ENCODE measurements at places on chromosomes 13 and 19.

DNA sequence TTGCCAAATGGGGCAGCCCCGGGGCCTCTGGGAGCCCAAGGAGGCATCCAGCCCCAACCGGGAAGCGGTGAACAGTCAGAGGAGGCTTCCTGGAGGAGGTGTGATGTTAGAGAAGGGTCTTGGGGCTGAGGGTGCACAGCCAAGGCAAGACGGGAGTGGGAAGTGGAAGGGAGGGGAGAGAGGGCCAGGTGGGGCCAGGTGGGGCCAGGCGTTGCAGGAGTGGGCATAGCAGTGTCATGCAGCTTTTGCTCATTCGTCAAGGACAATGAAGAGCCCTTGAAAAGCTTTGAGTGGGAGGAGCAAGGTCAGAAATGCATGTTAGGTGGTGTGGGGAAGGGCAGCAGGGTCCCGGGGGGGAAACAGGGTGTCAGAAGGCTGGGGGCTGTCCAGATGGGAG is 1.8 kb downstream of the FBN3 start:
- no peak for DNase-seq

GRCh38 chr19:12482509-12482886 is 2.1 kb downstream of the ZNF709 start:
- DNase-seq = no peak

DNA sequence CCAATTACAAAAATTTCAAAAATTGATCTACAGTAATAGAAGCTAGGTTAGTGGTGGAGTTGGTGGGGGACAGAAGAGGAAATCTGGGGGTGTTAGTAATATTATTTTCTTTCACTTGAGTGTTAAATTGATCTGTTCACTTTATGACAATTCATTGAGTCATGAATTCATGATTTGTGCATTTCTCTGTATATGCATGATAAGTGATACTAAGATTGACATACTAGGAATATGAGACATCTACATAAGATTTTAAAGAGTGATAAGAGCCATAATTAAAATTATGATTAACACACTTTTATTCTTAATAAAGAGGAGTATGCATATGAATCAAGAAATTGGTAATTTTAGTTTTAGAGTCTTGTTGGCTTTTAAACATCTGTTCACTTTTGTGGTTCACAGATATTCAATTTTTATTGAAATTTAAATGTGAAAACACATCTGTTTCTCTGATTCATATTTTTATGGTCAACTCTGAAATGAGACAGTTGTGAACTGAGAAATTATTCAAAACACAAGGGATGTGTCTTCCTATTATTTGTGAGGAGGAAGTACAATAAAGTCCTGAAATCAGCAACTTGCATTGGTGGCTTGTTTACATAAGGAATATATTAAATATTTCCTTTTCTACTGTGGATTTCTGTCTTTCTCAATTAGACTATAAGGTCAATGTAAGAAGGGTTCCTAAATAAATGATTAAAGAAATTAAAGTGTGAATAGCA is 196.5 kb downstream of the ITGBL1 start:
- DNase-seq = peak; percentile 27

DNA sequence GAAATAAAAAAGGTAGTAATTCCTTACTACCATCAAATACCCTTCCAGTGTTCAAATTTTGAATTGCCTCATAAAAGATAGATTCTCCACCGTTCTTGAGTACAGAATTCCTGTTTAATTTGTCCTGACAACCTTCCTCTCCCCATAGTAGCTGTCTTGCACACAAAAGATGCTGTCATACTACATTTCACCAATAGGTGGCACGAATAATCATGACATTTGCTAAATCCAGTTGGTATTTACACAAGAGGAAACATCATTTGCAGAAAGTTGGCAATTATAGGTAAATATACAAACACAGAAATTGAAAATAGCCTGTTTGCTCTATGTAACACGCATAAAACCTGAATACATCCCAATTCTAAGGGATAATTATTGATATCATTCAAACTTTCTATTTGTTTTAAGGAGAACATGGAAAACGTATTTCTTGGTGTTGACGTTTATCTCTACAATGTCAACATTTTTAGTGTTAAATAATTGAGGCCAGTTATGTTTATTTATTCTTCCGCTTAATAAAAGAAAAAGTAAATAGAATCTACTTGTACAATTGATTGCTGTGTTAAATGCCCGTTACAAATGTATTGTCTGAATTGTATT is 58.3 kb upstream of the CLDN10 start:
- DNase-seq = peak; percentile 73

DNA sequence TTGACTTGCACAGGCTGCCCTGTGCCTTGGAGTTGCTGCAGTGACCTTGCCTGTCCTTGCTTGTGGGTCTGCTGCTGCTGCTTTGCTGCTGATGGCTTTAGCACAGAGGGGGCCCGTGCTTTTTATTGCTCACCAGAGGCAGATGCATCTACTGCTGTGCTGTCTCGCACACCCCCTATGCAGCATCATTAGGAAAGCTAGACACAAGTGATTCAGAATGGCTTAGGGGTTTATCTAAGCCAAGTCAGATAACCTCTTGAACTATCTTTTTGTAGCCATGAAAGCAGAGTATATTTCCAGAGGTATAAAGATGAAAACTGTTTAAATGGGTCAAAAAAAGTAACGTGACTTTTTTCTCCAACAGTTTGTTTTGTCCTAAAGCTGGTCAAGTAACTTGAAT is 7.8 kb downstream of the GTF3A start:
- DNase-seq = no peak

- peak; percentile 68 for DNase-seq
Measured at GRCh38 chr13:31322026-31322425, 122.3 kb downstream of the B3GLCT start.

- peak; percentile 71 for DNase-seq
Measured at GRCh38 chr13:37701306-37701705, 102.7 kb upstream of the POSTN start.

- peak; percentile 3 for DNase-seq
Measured at GRCh38 chr13:78806457-78806856, 147.5 kb upstream of the OBI1 start.

GRCh38 chr19:45779231-45780145 is 2.8 kb downstream of the DMPK start:
- DNase-seq = peak; percentile 64

DNA sequence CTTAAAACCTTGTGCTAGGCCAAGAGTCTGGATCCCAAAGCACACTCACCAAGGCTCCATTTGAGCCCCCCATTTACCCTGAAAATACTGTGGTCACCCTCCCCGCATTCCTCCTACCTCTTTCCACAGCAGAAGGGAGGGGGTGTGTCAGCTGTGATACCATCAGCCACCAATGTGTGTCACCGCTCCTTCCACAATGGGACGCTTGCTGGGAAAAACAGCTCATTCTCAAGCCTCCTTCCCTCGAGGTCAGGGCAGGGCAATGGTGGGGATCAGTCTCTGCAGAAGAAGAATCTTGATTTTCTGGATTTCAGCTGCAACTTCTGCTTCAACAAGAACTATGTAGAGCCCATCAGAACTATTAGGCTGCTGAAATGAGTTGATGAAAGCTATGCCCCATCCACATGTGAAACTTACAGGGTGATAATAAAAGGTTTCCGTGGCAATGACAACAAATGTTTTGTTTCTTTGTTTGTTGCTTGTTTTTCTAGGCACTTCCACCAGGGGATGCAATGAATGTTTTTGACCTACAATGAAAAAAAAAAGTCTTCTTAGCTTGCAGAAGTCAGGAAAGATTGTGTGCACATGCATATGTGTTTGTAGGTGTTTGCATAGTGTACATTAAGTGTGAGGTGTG is 26.4 kb upstream of the ZNF507 start:
- no peak for DNase-seq

DNA sequence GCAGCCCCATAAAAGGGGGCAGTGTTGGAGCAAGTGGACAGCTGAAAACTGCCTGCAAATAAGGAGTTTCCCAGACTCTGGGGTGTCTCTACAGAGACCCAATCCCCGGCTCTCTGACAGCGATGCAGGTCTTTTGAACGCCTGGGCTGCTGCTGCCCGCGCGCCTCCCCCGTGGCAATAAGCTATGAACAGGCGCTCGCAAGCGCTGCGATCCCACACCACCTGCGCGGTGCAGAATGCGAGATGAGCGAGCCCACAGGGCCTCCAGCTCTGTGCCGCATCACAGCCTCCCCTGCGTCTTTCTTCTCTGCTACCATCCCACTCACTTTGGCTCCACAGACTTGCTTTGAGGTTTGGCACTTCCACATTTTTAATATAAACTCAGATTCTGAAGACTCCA is 62.3 kb downstream of the KCTD15 start:
- DNase-seq = no peak

- DNase-seq = no peak
Measured at GRCh38 chr13:51636349-51636890, 52.2 kb downstream of the WDFY2 start.

GRCh38 chr19:39401070-39401548 is 5.5 kb upstream of the ZFP36 start:
- no peak for DNase-seq

DNA sequence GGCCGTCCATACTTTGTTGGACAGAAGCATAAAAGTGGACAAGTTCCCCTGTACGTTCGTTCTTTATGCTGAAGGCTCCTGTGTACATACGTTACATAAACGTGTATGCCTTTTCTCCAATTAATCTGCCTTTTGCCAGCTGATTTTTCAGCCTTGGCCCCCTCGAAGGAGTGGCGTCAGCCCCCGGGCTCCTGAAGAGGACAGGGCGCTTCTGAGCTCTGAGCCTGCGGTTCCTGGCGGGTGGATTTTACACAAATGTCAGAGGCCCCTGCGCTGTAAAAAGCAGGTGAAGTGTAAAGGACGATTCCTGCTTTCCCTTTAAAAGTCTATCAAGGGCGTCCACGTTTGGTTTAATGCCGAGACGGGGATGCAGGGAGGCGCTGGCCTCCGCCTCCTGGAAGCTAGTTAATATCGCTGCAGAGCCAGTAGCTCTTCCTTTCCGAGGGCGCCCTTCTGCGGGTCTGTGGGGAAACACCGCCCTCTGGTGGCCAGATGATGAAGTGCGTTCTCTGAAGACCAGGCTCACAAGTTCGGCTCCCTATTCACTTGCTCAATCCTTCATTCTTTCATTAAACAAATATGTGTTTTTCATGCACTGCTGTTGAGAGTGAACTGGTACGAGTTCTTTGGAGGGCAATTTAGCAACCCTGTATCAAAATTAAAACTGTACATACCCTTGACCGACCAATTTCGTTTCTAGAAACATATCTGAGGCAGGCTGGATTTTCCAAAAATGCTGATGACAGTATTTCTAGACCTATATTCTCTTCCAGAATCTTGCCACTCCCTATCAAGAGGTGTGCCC is 62.0 kb downstream of the GPR12 start:
- DNase-seq = peak; percentile 86

- DNase-seq = no peak
Measured at GRCh38 chr19:51810223-51810622, 15.3 kb downstream of the FPR3 start.

- DNase-seq = no peak
Measured at GRCh38 chr13:113114511-113115362, 7.9 kb upstream of the F10 start.

DNA sequence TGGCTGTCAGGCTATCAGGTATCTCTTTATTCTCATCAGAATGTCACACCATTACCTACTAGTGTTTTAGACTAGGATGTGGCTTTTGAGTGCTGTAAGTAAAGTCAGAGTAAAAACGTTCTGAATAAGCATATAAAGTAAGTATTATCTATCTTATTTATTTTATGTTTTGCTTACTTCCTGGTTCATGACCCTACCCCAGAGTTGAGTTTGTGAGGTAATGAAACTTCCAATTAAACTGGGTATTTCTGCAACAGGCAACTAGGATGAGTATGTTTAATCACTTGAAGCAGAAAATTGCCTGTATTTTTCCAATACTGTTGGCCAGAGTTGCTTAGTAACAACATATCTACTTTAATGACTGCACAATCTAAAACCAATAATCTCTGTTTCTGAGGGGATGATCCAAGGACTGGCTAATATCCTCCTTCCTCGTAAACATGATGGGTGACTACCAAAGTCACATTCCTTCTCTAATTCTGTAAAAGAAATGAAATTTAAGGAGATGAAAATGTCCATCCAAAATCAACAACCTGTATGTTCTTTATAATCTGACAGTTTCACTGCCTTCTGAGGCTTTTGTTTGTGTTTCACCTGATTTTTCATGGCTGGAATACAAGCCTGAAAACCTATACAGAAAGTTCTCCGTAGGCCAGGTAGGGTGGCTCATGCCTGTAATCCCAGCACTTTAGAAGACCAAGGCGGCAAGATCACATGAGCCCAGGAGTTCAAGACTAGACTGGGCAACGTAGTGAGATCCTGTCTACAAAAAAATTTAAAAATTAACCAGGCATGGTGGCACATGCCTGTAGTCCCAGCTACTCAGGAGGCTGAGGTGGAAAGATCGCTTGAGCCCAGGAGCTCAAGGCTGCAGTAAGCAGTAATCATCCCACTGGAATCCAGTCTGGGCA is 83.1 kb downstream of the ABCC4 start:
- no peak for DNase-seq

DNA sequence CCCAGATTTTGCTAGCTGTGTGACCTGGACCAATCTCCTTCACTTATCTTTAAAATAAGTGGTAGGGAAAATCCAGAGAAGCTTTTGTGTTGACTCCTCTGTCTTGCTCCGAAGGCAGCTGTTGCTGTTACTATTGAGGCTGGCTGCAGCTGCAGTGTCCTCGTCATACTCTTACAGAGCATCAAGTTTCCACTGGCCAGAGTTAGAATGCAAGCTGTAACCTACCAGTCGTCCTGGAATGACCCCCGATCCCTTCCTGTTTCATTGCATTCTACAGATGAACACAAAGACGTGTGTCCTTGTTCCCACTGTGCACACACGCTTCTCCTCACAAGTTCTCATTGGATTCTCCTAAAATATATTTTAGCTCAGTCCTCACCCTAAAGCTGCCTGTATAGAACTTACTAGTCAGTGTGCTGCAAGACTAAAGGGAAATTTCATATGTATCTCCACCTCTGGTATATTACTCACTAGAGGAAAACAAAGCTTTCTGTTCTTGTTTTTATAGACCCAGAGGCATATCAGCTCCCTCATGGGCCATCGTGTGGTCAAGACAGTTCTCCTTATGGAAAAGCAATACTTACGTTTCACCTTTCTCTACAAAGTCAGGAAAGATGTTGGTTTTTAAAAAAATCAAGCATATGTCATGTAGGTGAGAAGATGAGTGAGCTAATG is 589.8 kb downstream of the LMO7 start:
- peak; percentile 57 for DNase-seq

DNA sequence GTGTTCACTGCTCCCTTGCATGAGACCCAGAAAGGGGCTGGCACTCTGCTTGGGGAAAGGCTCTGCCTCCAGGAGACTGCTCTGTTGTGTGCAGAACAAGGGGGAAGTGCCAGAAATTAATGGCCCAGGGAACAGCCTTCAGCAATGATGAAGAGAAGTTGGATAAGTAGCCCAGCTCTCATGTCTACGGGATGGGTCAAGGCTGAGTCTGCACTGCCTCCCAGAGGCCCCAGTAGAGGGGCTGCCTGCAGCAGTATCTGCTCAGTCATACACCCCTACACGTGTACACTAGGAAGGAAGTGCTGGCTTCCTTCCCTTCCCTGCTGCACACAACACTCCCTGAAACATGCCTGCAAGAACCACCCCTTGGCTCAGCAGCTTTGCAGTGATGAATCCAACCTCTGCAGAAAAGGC is 54.6 kb upstream of the URI1 start:
- DNase-seq = no peak
